ENCODE measurements at places on chromosomes 2 and 18. TPM values are rescaled to one million over a fixed set of nuclear protein-coding genes. Genes with fewer than 3 reads are reported as not detected.

- no peak for DNase-seq
Observed at GRCh38 chr2:121429927-121430520, 100.7 kb upstream of the RNU4ATAC start.

DNA sequence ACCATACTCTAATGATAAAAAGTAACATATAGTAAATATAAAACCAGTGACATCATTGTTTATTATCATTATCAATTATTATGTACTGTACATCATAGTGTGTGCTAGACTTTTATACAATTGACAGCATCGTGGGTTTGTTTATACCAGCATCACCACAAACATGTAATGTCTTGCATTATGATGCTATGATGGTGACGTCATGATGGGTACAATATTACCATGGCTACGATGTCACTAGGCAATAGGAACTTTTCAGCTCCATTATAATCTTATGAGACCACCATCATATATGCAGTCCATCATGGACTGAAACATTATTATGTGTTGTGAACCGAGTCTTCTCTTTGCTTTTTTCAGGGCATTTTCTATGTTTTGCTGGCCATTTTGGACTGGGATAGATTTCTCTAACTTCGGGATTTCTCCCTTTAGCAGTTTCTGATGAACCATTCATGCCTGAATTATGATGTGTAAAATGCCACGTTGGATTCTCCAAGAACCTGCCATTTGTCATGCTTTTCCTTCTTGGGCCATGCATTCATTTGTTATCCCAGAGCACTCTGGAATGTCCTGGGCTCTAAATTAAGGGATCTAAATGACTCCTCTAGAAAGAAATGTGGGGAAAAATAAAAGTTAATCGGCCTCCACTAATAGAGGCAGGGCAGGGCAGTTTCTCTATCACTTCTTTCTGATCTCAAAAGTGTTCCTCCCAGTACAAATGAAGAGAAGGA, 325.6 kb upstream of the TNP1 start:
- no peak for DNase-seq

- DNase-seq = no peak
Observed at GRCh38 chr2:82239176-82239575, 1934.6 kb upstream of the LRRTM1 start.

DNA sequence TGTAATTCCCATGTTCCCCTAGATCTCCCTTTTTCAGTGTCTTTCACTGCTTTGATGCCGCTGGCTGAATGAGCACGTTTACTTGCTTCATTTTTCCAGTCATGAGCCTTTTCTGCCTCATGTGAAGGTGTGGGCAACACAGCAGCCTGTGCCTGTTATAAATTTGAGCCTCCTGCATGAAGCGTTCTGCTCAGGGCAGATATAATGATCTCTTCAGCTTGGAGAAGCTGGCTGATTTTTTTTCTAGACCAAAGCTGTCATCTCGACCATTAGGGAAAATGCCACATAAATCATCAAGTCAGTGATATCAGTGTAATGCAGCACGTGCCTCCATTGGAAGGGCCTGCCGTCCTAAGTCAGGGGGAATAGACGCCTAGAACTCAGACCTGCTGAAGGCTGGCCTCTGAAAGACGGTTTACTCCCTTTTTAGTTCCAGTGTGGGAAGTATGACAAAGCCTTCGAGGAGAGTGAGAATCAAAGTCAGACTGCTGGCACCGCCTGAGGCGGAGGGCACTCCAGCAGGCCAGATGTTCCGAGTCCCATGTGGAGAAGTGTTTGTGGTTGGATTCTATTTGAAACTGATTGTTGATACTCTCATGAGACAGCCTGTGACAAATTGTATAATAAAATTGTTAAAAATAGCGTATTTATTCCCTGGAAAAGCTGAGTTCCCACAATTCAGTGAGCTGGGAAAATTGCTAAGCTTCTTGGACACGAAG, 196.5 kb downstream of the MYO1B start:
- no peak for DNase-seq

- DNase-seq = no peak
Observed at GRCh38 chr2:61469424-61470121, 1.3 kb downstream of the USP34 start.

EVX2 gene
- not detected for total RNA-seq

EFR3B gene
- total RNA-seq = 0.42 TPM

LRRC30 gene
- total RNA-seq = not detected

All from activated naive CD4-positive, alpha-beta T cell treated with anti-CD3 and anti-CD28 coated beads for 36 hours (primary cell).